ENCODE measurements at places on chromosomes 2 and 18. TPM values are rescaled to one million over a fixed set of nuclear protein-coding genes. Genes with fewer than 3 reads are reported as not detected.

The RAMP1 gene
- total RNA-seq = 11.1 TPM

The ZNF512 gene
- 30.8 TPM for total RNA-seq

The CAPN10 gene
- total RNA-seq = 31.8 TPM

The NAT8 gene
- total RNA-seq = not detected

The TRABD2A gene
- total RNA-seq = 6.5 TPM

The SPTBN1 gene
- 813 TPM for total RNA-seq

The GALNT14 gene
- total RNA-seq = 0.81 TPM

The MOCOS gene
- total RNA-seq = 5.0 TPM

The HSBP1L1 gene
- 48.7 TPM for total RNA-seq

The CYTIP gene
- 34.7 TPM for total RNA-seq

The RIT2 gene
- not detected for total RNA-seq
